NCI-H524 (cell line): ENCODE measurements at places on chromosomes 6 and 20.
A peak's percentile ranks its signal among the peaks of the same experiment; 100 is the strongest.

DNA sequence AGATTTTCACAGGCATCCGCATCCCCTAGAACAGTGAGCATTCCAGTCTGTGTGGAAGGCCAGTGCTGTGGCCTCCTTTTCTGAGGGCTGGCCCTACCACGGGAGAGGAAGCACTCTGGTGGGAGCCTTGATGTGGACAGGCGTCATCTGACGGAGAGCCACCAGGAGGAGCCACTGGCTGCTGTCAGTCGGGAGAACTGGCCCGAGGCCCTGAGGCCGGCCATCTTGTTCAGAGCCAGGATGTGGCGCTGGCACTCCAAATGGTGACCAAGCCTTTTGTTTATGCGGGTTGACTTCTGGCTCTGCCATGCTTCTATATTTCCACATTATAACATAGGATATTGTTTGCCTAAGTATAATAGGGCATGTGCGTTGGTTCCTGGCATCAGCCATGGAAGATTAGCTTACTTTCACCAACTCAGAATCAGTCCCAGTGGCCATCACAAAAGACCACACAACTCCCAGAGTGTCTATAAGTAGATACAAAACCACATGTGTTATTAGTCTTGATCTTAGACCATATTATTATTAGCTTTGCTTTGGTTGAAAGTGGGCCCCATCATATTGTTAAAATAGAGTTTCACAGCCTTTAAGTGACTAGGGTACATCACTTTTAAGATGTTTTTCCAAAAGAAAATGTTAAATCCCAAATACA lies 273.9 kb upstream of the TAB2 start:
- peak; percentile 78 for DNase-seq

DNA sequence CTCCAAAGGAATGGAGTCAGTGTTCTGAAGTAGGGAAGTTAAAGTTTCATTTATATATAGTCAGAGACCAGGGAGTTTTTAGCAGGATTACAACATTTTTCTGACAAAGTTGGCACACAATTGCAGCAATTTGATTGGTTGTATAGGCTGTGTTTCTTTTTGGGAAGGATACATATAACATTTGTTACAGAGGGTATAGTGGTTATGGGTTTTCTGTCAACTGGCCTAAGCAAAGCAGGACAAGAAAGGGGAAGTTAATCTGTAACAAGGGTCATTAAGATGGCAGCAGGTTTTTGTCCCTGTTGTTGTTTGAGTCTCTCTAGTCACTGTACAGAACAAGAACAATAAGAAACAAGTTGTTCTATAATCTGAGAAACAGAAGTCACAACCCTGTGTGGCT lies 41.4 kb downstream of the TPD52L1 start:
- DNase-seq = no peak

DNA sequence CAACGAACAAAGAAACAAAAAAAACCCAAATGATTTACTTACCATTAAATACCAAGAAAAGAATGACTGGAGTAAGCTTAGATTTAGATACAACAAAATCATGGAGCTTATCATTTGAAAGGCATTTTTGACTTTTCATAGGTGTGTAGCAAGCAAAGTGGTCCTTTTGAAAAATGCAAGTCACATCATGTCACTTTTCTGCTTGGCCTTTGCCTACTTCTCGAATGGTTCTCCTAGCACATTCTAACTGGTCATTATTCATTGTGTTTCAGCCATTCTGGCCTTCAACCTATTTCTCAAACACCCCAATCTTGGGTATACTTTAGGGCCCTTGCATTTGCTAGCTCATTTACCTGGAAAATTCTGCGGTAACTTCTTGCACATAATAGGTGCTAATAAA lies 22.6 kb downstream of the ASXL1 start:
- DNase-seq = no peak

DNA sequence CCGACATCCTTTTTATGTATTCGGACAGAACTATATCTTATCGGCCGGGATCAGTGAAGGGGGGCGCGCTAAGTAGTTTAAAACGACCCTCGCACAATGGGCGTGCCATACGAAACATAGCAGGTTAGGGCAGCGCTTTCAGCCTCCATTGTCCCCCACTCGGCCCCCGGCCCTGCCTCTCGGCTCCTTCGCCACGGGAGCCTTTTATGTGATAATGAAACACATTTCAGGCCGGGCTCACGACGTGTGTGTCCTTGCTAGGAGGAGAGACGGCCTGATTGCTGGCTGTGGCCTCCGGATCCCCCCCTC lies 5.3 kb downstream of the FOXA2 start:
- no peak for DNase-seq

- DNase-seq = no peak
Observed at GRCh38 chr20:14897608-14898007, 560.2 kb upstream of the FLRT3 start.

GRCh38 chr20:22796469-22797077 lies 212.2 kb upstream of the FOXA2 start:
- no peak for DNase-seq

GRCh38 chr20:53306192-53306805 lies 287.3 kb downstream of the ZNF217 start:
- no peak for DNase-seq
